ENCODE measurements at places on chromosomes 16 and 17.

- DNase-seq: no peak
Measured at GRCh38 chr16:71623597-71623996, 2.4 kb upstream of the MARVELD3 start.

DNA sequence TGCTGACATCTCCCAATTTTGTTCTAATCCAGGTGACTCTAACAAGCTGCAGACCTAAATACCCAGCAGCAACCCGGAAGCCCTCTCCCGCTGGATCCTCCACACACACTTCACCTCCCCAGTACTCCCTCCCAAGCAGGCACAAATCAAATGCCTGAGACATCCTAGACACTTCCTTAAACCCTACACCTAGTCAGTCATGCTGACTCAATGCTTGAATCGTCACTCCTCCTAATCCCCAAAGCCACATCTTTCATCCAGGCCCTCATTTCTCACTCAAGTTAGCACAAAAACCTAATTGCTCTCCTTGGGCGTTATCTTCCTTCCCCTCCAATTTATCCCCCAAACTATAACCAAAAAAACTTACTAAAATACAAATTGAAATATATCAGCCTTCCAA lies 32.7 kb downstream of the CMC2 start:
- no peak for DNase-seq

DNA sequence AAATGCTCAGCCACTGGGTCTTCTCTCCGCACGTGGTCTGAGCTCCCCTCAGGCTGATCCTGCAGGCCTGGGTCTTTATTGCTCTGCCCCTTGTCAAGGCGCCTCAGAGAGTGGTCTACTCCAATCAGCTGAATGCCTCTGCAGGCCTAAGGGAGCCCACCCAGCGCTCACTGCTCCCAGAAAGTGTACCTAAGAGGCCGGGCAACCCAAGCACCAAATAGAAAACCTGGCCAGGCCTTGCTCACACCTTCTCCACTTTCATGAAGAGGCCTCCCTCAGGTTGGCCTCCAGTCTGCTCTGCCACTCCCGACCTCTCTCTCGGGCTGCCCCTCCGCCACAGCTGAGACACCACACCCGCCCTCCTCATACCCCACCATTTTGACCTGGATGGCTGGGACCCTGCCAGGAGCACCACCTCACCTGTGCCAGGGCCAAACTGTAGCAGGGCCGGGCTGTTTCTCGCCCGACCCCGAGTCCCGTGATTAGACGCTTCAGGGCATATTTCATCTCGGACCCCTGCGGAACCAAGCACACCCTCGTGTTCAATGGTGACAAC lies 665 bp downstream of the MYBBP1A start:
- DNase-seq: no peak

GRCh38 chr17:69448431-69449102 lies 34.1 kb downstream of the MAP2K6 start:
- no peak for DNase-seq

DNA sequence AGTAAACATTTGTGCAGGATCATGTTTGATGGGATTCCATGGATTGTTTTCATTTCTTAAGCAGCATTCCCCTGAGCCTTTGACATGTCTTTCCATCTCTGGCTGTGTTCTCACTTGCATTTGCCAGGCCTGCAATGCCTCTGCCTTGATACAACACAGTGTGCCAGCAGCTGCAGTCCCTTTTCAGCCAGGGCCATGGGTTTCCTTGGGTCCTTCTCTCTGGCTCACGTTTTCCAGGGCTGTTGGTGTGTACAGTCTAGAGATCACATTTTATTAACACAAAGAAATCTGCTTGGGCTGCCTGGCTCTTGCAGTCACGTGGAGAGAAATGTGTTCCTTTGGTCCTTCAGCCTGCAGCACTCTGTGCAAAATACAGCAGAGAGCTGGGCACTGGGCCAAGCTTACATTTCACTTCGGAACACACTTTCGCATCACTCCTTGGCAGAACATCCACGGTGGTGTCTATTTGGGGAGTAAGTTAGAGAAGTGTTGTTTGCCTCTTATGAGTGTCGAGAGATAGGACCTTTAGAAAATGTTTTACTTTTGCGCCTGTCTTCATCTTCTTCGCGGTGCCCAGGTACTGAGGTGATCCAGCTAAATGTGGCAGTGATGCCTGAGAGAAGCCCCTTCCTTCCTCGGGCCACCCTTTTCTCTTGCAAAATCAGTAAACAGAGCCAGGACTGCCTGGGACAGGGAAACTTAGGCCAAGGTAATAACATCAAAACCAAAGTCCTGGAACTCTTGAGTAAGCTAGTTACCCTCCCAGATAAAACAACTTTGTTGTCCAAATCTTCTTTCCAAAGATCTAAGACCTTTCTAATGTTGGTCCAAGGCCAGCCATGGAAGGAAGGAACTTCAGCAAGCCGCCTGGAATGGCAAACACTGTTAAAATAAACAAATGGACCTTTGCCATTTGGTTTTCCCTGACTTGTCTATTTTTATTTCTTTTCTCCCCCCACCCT lies 20.9 kb downstream of the HLF start:
- no peak for DNase-seq

- DNase-seq: no peak
Measured at GRCh38 chr17:17126131-17127110, 79.7 kb downstream of the PLD6 start.

DNA sequence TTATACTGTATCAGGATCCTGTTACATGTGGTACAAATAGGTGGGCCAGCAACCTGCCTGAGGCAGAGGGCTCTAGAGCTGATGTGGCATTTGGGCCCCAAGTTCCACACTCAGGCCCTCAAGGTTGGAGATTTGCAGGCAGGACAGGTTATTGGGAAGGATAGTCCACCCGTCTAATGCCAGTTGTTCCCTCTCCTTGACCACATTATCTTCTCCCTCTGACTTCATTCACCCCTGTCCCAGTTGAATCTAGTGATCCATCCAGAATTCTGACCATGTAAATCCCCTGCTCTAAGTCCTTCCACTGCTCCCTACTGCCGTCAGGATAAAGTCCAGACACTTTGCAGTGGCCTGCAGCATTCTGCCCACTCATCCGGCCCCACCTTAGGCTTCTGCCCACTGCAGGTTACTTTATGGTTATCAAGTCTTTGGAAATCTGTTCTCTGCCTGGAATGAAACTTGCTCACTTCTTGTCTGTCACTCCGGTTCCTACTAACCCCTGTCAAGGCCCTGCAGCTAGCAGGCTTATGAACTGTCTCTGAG lies 1.9 kb upstream of the NFATC3 start:
- no peak for DNase-seq

- no peak for DNase-seq
Measured at GRCh38 chr16:9970244-9970643, 212.0 kb downstream of the GRIN2A start.
